ENCODE measurements at places on chromosomes 6 and 20.

- no peak for DNase-seq
These were observed 834 bp upstream of the CTSZ start for GRCh38 chr20:59007665-59008511.

GRCh38 chr20:40254023-40254772 lies 434.8 kb downstream of the MAFB start:
- no peak for DNase-seq

GRCh38 chr6:23246896-23247295 lies 677.5 kb downstream of the HDGFL1 start:
- DNase-seq: no peak

DNA sequence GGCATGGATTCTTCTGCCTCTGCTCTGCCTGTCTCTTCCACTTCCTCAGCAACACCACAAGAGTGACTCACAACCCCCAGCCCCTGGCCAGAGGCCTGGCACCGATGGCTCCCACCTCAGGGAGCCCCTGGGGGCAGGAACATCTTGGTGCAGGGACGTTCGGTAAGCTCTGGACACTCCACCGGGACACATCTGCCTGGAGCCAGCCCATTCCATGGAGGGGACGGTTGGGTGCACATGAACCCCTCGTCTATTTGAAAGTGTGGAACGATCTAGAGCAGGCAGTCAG lies 246.5 kb downstream of the ERMARD start:
- DNase-seq: no peak

GRCh38 chr6:11222385-11223277 lies 9.8 kb downstream of the NEDD9 start:
- no peak for DNase-seq

DNA sequence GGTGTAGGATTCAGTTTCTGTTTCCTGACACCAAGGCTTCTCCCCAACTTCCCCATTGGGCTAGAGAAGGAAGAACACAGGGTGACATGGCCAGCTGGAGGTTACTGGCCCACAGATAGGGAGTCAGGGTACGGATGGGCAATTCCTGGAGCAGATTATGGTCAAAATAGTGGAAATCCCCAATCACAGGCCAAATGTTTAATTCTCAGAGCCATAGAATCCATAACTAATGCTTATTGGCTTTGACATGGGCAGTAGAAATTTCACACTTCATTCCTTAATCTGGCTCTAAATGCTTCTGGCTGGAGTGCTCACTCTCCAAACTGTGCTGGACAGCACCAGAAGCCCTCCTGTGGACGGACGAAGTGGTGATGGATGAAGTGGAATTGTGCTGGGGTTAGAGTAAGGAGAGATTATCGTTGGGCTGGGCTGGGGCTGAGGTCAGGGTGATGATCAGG lies 887 bp downstream of the SIGLEC1 start:
- no peak for DNase-seq

- no peak for DNase-seq
These were observed 371.1 kb downstream of the BCKDHB start for GRCh38 chr6:80477591-80477990.

DNA sequence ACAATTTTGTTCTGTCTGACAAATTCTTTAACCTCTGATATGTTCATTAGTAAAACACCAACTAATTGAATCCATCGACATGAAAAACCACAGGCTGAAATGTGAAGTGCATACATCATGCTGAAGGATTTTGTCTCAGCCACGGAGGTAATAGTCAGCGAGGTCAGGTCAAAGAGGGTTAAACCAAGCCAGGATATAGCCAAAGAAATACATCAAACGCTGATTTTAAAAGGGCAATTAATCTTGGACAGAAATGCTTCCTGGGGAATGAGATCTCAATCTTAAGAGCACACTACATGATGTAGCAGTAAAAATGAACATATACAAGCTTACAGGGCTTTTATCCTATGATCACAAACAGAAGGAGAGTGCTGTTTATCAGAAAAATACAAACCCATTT lies 106.7 kb downstream of the PRDM1 start:
- DNase-seq: no peak

GRCh38 chr6:24927277-24927955 lies 8.3 kb downstream of the RIPOR2 start:
- no peak for DNase-seq

DNA sequence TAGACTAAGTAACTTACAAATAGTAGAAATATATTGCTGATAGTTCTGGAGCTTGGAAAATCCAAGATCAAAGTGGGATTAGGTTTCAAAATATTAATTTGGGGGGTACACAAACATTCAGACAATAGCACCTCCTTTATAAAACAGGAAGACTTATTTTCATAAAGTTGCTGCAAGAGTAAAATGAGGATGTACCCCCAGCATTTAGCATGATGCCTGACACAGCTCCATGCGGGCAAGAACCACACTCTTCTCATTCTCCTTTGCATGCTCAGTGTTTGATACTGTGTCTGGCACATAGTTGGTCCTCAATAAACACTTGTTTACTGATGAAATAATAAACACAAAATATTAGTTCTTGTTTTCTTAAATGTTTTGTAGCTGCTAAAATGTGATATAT lies 332.9 kb downstream of the TFAP2A start:
- no peak for DNase-seq

GRCh38 chr6:30508890-30509736 lies 19.8 kb downstream of the HLA-E start:
- DNase-seq: no peak

DNA sequence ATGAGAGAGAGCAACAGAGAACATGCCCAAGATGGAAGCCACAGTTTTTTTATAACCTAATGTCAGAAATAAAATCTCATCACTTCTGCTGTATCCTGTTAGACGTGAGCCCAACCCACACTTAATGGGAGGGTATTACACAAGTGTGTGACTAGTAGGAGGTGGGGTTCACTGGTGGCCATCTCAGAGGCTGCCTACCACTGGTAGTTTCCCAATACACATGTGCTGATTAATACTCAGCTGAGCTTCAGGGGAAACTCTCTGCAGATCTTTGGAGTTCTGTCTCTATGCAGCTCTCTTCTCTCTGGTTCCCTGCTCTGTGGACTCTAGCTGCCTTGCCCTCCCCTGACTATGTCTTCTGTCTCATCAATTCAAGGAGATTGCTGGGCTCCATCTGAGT lies 35.7 kb downstream of the CNBD2 start:
- no peak for DNase-seq

GRCh38 chr6:155418017-155418761 lies 37.5 kb downstream of the NOX3 start:
- DNase-seq: peak; percentile 76

- DNase-seq: no peak
These were observed 16.0 kb upstream of the MCM3 start for GRCh38 chr6:52300489-52300931.

- no peak for DNase-seq
These were observed 187.5 kb upstream of the FKBP1C start for GRCh38 chr6:63023726-63024125.

GRCh38 chr20:437787-438486 lies 24.4 kb downstream of the TBC1D20 start:
- DNase-seq: no peak

DNA sequence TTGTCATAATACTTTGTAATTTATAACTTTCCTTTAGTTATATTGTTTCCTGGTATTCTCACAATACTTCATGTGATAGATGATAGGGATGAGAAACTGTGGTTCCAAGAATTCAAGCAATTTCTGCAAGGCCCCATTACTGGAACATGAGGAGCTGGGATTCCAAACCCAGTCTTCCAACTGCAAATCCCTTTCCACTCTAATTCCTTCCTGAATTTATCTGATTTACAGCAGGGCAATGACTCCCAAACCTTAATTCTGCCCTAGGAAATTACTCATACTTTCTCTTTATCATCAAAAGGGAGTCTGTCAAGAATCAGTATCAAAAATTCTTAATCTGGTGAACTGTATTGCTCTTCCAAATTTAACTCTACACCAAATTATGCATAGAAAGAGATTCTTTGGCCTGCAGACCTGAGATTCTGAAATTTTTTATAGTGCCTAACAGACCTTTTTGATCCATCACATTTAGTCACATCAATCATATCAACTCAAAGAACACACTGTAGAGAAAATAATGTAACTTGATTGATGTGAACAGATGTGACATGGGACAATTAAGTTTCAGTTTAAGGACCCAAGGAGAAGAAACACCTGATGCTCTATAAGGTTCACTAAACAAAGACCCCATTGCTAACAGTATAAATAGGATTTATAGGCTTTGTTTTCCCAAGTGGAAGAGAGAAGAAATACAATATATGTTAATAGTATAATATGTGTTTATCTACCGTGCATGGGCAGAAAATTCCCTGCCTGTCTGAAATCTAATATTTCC lies 41.5 kb upstream of the GJA1 start:
- no peak for DNase-seq

GRCh38 chr6:98333273-98333672 lies 501.1 kb upstream of the POU3F2 start:
- DNase-seq: no peak

Data from activated CD4-positive, alpha-beta T cell treated with anti-CD3 and anti-CD28 coated beads for 4 hours (primary cell).